Tibial nerve (tissue), 4 donors: ENCODE measurements at places on chromosomes 16 and 17.
A peak's percentile ranks its signal among the peaks of the same experiment; 100 is the strongest.

- H3K27ac ChIP-seq: no peak overlapping the region
- no peaks in the 10 kb centered on the region for H3K4me1 ChIP-seq
- H3K27me3 ChIP-seq: no peaks in the 10 kb centered on the region
These were observed 136.1 kb downstream of the RAB11FIP4 start for GRCh38 chr17:31527606-31528005.

- peaks cover 6% of the 10 kb centered on the region for H3K36me3 ChIP-seq
- H3K27ac ChIP-seq: no peak overlapping the region
- H3K27me3 ChIP-seq: no peaks in the 10 kb centered on the region
These were observed 14.1 kb downstream of the C17orf67 start for GRCh38 chr17:56819431-56820145.

- peak within 1 kb of the TSS; percentile 85 for H3K27ac ChIP-seq
- H3K4me1 ChIP-seq: peaks cover 9% of the 10 kb centered on the region
- H3K27me3 ChIP-seq: no peaks in the 10 kb centered on the region
- peak within 1 kb of the TSS; percentile 33 for H3K4me3 ChIP-seq
- H3K36me3 ChIP-seq: peaks cover 79% of the 10 kb centered on the region
- DNase-seq: peak; percentile 92
These were observed at the start of gene MRPL28 for GRCh38 chr16:370443-370842. MRPL28 (minus strand) TSS chr16:370538; CDS start chr16:370218, 320 bp downstream.

DNA sequence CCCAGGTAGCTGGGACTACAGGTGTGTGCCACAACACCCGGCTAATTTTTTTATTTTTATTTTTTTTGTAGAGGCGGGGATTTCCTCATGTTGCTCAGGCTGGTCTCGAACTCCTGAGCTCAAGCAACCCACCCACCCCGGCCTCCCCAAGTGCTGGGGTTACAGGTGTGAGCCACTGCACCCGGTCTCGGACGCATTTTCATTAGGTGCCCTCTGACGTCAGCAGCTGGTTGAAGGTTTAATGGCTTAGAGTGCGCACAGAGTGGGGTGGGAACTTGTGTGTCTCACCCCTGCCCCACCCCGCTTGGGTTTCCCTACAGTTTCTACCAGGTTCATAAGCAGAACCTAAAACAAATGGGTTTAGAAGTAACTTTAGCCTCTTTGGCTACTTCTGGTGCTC, 109.0 kb downstream of the N4BP1 start:
- no peak overlapping the region for H3K27ac ChIP-seq
- no peaks in the 10 kb centered on the region for H3K27me3 ChIP-seq
- no peaks in the 10 kb centered on the region for H3K36me3 ChIP-seq
- H3K4me1 ChIP-seq: peaks cover 42% of the 10 kb centered on the region

DNA sequence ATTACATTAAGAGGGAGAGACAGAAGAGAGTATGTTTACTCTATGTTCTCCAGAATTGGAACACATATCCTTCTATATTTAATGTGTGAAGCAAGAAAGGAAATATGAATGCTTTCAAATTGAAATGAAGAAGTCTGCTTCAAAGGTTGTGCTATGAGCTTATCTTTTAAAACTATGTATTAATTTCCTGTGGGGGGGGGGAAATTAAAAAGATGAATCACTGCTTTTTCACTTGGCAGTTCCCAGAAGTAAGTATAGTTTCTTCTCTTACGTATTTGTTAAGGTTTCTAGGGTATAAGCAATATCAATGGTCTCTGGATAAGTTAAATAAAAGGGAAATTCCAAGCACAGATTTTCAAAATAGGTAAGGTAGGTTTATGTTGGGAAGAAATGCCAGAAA, 7.0 kb downstream of the TERF2 start:
- H3K4me1 ChIP-seq: peaks cover 3% of the 10 kb centered on the region
- peaks cover 69% of the 10 kb centered on the region for H3K36me3 ChIP-seq
- H3K27ac ChIP-seq: no peak overlapping the region

DNA sequence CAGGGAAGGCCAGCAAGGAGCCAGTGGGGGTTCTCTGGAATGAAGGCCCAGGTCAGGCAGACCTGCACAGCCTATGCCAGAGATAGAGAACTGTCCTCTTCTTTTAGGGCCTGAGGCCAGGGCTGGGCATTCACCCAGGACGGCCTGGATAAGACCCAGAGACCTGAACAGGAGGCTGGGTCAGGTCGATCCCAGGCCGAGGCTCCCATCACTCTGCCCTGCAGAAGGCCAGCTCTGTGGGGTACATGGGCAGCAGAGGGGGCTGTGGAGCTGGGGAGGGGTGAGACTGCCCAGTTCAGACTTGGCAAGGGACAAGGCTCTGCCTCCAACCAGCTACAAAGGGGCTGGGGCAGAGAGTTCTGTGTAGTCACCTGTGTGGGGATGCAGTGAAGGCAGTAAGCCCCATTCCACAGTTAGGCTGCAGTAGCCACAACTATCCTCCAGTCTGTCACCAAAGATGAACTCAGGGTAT, 14.6 kb downstream of the HSD11B2 start:
- H3K27ac ChIP-seq: no peak overlapping the region
- no peaks in the 10 kb centered on the region for H3K27me3 ChIP-seq
- DNase-seq: no peak
- H3K4me3 ChIP-seq: no peak overlapping the region
- peaks cover 77% of the 10 kb centered on the region for H3K4me1 ChIP-seq

- peaks cover 26% of the 10 kb centered on the region for H3K4me1 ChIP-seq
- no peaks in the 10 kb centered on the region for H3K27me3 ChIP-seq
These were observed 15.3 kb downstream of the TBX2 start for GRCh38 chr17:61414936-61415251.

DNA sequence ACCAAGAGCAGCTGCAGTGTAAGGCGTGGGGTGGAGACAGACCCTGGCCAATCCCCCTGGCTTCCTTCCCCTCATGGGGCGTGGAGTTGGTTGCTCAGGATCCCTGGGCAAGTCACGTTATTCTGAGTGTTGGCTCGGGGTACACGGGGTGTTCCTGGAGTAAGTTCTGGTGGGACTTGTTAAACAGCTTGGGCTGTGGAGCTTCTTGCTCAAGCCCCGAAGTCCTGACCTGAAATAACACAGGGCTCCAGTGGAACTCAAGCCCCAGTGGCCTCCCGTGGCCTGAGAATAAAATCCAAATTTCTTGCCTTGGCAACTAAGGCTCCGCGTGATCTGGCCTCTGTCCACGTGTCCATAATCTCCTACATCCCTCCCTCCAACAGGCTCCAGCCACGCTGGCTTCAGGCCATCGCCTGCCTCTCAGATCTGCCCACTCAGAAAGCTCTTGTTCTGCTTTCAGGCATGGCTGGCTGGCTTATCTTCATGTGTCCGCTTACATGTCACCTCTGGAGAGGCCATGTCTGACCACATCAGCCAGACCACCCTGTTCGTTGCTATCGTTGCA, 49.3 kb upstream of the BCO1 start:
- no peaks in the 10 kb centered on the region for H3K36me3 ChIP-seq
- DNase-seq: peak; percentile 85
- H3K4me3 ChIP-seq: no peak overlapping the region

DNA sequence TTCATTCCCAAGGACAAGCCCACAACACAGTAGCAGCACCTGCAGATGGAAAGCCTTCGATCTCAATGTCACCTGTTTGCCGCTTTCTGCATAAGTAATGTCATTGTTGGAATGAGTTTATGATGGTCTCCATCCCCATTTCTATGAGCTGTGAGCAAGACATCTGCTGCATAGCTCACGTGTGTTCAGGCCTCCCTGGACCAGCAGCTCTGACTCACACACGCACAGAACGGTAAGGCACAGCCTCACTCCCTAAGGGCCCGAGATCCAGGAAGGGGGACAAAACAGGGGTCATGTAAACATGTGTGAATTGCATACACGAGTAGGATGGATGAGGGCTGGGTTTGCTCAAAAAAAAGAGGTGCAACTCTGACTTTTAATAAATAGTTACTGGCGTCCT, 223.1 kb downstream of the SOX9 start:
- DNase-seq: no peak
- H3K27me3 ChIP-seq: no peaks in the 10 kb centered on the region
- no peak overlapping the region for H3K4me3 ChIP-seq
- no peaks in the 10 kb centered on the region for H3K36me3 ChIP-seq
- H3K27ac ChIP-seq: no peak overlapping the region
- peaks cover 9% of the 10 kb centered on the region for H3K4me1 ChIP-seq

GRCh38 chr17:57758654-57759053, 13.6 kb upstream of the CCDC182 start:
- no peak for DNase-seq
- H3K36me3 ChIP-seq: no peaks in the 10 kb centered on the region
- H3K4me1 ChIP-seq: no peaks in the 10 kb centered on the region
- H3K27ac ChIP-seq: no peak overlapping the region

- DNase-seq: no peak
- no peaks in the 10 kb centered on the region for H3K27me3 ChIP-seq
- no peak overlapping the region for H3K27ac ChIP-seq
- H3K4me1 ChIP-seq: no peaks in the 10 kb centered on the region
These were observed 23.3 kb downstream of the SEC14L5 start for GRCh38 chr16:4981473-4981872.

DNA sequence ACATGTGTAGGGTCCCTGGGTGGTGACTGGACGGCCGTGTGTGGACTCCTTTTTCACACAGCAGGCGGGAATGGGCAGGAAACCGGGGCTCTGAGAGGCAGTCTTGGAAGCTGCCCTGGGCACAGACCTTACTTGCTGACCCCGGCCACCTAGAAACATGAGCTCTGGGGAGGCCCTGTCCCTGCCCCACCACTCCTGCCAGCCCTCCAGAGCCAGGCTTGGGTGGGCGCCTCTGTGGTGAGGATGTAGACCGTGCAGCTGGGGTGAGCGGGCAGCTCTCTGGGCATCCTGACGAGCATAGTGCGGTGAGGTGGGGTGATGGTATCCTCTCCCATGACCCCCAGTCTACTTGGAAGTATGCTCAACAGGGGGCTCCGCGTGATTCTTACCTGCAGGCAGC, 121.3 kb downstream of the RAB11FIP4 start:
- no peaks in the 10 kb centered on the region for H3K27me3 ChIP-seq
- H3K4me1 ChIP-seq: peaks cover 28% of the 10 kb centered on the region
- no peak for DNase-seq
- no peaks in the 10 kb centered on the region for H3K36me3 ChIP-seq
